ENCODE measurements at places on chromosomes 7 and 10.

- peak; percentile 79 for DNase-seq
Observed at GRCh38 chr10:26881600-26882331, 21.0 kb upstream of the ABI1 start.

- DNase-seq: no peak
Observed at GRCh38 chr7:471191-471865, 48.3 kb downstream of the PDGFA start.

DNA sequence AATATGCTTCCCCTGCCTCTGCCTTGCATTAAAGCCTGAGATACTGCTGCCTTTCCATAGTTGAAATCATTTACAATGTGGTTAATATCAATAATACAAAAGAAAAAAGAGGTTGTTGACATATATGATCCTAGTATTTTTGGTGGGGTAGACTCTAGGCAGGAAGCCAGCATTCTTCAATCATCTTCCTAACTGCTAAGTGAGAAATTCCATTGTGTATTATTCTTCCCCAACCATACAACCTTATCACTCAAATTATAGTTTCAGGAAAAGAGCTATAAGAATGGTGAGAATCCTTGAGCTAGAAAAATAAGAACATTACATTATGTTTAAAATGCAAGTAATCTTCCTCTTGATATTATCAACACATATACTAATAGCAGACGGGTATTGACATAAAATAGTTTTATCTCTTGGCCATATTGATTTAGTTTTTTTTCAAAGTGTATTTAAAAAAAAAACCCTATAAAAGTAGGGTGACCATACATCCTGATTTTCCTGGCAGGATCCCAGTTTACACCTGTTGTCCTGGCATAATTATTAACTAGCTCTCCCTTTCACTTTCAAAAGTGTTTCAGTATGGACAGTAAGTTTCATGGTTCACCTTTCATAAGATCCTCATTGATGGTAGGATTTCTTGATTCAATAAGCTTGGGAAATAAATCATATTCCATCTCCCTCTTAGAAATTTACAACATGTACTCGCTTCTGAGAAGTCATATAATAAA lies 33.4 kb upstream of the WASL start:
- no peak for DNase-seq

DNA sequence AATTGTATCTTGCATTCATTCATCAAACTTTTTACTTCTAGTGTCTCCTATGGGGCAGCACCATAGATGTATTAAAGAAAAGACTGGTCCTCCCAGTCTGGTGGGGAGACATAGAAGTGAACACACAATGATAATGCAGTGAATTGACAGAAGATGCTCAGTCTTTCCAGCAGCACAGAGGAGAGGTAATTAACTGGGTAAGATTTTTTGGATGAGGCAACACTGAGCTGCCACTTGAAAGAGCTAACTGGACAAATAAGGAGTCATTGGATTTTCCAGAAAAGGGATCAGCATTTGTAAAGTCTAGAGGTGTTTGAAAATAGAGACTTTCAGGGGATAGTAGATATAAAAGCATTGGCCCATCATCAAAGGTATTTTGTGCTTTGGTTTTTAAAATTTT lies 7.2 kb upstream of the ITPRIP start:
- DNase-seq: no peak

GRCh38 chr10:123429706-123430221 lies 236.4 kb upstream of the GPR26 start:
- DNase-seq: no peak

GRCh38 chr7:42426163-42426562 lies 189.2 kb upstream of the GLI3 start:
- no peak for DNase-seq

DNA sequence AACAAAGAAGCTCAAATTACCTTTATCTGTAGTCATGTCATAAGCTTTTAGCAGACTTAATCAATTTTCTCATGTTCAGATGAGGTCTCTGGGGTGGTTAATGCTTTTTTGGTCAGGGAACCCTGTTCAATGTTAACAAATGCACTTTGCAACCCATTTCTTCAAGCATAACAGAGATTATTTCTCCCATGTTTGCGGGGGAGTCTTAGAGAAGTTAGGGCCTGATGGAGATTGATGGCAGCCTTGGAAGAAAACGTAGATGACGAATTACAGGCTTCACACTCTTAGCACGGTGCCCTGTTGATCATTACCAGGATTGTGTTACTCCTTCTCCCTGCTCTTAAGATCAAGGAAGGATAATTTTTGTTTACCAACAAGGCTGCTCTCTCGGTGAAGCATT lies 76.4 kb downstream of the AGMO start:
- no peak for DNase-seq

GRCh38 chr10:99709480-99710229 lies 22.3 kb downstream of the COX15 start:
- DNase-seq: peak; percentile 74

DNA sequence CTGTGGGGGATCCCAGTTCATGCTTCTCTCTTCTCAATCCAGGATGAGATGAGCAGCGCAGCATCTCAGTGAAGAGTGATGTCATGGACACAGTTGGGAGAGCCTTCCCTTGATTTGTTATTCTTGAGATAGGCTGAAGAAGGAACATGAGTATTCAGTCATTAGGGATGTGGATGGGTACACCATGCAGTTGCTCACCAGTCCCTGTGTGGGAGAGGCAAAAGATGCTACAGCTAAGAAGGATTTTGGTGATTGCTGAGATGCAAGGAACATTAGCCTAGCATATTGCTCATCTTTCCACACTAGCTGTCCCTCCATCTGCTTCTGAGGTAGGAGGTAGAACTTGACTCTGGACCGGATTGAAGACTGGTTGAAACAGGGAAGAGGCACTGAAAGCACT lies 179.6 kb downstream of the GALNT17 start:
- DNase-seq: no peak

DNA sequence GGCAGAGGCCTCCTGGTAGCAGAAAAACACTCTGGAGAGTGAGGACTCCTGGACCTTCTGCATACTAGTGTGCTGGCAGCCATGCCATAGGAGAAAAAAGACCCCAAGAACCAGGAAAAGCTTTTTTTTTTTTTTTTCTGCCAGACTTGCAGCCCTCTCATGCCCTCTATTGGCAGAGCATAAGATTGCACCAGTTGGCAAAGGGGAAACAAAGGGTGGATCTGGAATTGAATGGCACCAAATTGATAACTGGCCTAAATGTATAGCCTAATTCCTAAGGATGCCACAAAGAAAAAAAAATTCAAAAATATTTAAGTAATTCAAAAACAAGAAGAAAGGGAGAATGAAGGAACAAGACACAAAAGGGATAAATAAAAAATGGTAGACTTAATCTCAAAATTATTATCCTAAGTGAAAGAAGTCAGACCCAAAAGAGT lies 112.5 kb upstream of the GHITM start:
- DNase-seq: peak; percentile 54

DNA sequence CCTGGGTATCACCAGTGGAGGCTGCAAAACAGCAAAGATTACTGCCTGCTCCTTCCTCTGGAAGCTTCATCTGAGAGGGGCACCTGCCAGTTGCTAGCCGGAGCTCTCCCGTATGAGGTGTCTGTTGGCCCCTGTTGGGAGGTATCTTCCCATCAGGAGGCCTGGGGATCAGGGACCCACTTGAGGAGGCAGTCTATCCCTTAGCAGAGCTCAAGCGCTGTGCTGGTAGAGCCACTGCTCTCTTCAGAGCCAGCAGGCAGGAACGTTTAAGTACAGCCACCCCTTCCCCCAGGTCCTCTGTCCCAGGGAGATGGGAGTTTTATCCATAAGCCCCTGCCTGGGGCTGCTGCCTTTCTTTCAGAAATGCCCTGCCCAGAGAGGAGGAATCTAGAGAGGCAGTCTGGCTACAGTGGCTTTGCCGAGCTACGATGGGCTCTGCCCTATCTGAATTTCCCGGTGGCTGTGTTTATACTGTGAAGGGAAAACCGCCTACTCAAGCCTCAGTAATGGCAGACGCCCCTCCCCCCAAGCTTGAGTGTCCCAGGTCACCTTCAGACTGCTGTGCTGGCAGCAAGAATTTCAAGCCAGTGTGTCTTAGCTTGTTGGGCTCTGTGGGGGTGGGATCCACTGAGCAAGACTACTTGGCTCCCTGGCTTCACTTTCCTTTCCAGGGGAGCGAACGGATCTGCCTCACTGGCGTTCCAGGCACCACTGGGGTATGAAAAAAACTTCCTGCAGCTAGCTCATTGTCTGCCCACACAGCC lies 19.6 kb downstream of the SEMA3E start:
- no peak for DNase-seq

DNA sequence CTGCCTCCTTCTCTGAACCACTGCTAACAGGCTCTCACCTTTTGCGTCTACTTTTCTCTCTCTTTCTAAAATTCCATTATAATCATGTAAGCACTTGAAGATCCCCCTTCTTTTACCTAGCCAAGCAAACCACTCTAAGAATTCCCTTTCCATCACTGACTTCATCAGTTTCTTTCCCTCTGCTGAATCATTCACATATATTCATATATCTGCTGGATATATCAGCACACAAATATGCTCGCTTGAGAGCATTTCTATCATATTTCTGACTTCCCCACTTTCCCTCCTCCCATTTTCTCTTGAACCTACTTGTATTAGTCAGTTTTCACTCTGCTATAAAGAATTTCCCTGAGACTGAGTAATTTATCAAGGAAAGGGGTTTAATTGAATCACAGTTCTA lies 84.2 kb upstream of the LRRN3 start:
- no peak for DNase-seq

- no peak for DNase-seq
Observed at GRCh38 chr7:150449206-150449952, 1.1 kb upstream of the GIMAP8 start.

DNA sequence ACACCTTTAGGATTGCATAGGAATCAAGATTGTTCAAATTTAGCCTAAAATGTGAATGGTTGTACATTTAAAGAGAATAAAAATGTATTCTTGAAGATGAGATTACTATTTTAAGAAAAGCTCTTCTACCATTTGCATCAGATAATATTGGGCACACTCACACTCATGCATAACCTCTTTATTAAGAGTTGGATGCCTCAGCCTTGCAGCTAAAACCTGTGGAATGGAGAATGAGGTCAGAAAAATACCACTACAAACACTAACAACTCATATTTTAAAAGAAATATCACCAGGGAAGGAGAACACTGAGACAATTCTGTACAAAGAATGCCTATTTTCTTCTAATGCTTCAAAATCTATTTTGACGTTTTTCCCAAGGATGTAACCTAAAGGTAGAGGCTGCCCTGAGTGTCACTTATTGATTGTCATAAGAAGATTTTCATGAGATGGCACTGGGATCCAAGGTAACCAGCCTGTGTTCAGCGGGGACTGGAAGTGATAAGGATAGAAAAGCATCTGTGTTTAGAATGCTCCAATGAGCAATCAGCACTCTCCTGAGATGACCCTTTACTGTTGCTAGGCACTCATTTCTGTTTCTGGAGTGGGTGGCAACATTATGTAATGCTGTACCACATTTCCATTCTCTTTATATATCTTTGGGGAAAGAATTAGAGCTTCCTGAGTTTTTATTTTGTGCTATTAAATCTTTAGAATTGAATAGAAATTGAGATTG lies 26.6 kb downstream of the REEP3 start:
- no peak for DNase-seq

- DNase-seq: no peak
Observed at GRCh38 chr10:659688-660141, 29.8 kb downstream of the DIP2C start.

GRCh38 chr7:37180828-37181549 lies 267.7 kb downstream of the ELMO1 start:
- DNase-seq: no peak

DNA sequence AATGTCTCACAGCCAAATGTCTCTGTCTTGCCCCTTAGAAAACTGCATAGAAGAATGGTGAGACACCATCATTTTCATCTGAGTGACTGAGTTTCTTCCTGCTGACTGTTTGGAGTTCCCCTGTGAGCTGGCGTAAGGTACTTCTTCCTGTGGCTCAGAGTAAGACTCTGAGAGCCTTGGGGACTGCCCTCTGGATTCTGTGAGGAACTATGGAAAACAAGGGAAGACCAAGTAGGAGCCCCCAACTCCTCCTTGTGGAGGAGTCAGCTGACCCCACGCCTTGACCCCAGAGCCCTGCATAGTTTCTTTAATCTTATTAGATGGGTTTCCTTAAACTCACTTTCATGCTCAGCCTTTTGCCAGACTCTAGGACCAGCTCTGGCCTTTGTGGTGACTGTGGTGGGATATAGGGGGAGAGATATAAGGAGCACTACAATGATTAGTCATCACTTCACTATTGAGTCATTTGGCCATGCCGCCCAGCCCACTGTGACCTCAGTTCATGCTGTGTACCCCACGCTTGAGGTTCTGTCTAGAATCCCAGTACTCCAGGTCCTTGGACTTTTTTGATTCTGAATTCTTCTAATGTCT lies 51.8 kb upstream of the FAM133B start:
- peak; percentile 84 for DNase-seq

GRCh38 chr10:103227416-103227815 lies 18.3 kb upstream of the RPEL1 start:
- DNase-seq: no peak

DNA sequence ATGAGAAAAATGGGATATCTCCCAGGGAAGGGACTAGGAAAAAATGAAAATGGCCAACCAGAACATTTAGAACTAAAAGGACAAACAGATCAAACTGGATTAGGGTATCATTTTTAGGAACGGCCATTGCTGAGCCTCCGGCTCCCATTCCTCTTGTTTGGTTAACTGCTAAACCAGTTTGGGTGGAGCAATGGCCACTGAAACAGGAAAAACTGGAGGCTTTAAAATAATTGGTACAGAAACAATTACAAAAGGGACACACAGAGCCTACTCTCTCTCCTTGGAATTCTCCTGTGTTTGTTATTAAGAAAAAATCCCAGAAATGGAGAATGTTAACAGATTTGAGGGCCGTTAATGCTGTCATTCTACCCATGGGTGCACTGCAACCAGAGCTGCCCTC lies 4.7 kb upstream of the CHST3 start:
- no peak for DNase-seq

DNA sequence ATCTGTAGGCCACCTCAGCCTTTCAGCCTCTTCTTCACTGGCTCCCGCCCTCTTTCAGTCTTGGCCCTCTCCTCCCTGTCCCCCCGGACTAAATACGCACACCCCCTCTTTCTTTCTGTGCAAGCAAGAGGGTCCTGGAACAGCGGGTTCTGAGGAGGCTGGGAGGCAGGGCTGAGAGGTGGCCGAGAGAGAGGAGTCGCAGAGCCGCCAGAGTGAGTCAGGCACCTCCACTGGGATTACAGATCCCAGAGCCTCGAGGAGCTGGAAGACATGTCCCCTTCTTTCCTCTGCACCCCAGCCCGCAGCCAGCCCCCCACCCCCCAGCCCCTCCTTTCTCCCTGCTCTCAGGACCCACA lies 182 bp downstream of the CCDC136 start:
- no peak for DNase-seq

DNA sequence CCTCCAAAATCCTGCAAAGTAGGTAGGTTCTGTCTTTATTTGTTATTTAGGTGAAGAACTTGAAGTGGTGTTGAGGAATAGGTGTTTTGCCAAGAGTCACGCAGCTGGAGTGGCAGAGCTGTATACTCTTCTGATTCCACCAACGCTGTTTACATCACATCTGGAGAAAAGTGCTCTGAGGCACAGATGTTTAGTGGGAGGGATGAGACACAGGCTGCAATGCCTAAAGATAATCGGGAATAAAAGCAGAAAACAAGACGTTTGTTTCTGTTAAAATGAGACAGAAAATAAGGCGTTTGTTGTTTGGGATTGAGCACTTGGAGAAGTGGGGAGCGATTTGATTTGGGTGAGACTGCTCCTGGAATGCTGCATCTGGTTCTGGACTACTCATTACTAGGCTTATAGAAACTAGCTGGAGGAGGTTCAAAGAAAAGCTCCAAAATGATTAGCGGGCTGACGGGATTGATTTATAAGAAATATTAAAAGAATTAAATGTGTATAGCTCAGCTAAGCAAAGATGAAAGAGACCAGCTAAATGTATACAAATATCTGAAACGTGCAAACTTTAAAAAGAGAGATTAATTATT lies 54.3 kb downstream of the TRUB1 start:
- no peak for DNase-seq
